ENCODE measurements at places on chromosomes 4 and X. TPM values are rescaled to one million over a fixed set of nuclear protein-coding genes. Genes with fewer than 3 reads are reported as not detected.

KCNIP4 gene
- polyA plus RNA-seq, result not detected

FGF2 gene
- polyA plus RNA-seq, result not detected

ITM2A gene
- polyA plus RNA-seq, result 1.5 TPM

CD40LG gene
- not detected for polyA plus RNA-seq

ACSL4 gene
- 17.9 TPM for polyA plus RNA-seq

IBSP gene
- not detected for polyA plus RNA-seq

UGT2B11 gene
- polyA plus RNA-seq, result not detected

MCTS1 gene
- polyA plus RNA-seq, result 85.1 TPM

PDE6B gene
- polyA plus RNA-seq, result 3.7 TPM

FAM9C gene
- polyA plus RNA-seq, result not detected

NXF2B gene
- not detected for polyA plus RNA-seq
